ENCODE measurements at places on chromosomes 7 and 10.

- DNase-seq = no peak
Observed at GRCh38 chr10:18158773-18159265, 18.6 kb downstream of the CACNB2 start.

GRCh38 chr7:27130540-27131389, at the start of gene HOXA4:
HOXA4 (minus strand) TSS chr7:27130757; CDS start chr7:27130733, 24 bp downstream.
- DNase-seq = no peak

DNA sequence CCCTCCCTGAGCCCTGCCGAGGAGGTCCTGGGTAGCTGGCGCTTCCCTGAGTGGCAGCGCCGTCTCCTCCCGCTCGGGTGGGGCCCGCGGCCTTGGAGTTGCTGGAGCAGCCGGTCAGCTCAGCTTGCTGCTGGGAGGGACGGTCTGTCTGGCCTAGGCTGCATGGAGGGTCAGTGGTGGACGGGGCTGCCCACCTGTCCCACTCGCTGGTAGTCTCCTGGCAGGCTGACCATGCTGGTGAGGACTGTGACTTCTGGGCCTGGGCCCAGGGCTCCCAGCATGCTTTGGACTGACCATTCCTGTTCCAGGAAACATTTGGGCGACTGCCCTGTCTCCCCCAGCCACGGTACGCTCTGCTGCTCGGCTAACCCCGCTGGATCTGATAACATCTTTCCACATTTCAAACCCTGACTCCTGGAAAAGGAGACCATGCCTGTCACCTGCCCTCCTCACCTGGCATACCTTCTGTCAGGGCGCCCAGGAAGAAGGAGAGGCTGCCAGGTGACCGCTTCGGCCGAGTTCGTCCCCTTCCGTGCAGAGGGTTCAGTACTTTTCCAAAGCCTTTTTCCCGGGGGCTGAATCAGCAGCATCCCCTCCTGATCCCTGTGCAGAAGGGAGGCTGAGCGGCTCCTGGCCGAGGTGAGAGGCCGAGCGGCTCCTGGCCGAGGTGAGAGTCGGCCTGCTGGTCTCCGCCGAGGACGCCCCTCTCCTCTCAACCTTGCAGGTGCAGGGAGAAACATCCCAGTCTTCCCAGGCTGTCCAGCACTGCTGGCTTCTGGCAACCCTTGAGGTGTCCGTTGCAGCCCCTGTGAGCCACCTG, 43.4 kb downstream of the FAM20C start:
- DNase-seq = no peak

DNA sequence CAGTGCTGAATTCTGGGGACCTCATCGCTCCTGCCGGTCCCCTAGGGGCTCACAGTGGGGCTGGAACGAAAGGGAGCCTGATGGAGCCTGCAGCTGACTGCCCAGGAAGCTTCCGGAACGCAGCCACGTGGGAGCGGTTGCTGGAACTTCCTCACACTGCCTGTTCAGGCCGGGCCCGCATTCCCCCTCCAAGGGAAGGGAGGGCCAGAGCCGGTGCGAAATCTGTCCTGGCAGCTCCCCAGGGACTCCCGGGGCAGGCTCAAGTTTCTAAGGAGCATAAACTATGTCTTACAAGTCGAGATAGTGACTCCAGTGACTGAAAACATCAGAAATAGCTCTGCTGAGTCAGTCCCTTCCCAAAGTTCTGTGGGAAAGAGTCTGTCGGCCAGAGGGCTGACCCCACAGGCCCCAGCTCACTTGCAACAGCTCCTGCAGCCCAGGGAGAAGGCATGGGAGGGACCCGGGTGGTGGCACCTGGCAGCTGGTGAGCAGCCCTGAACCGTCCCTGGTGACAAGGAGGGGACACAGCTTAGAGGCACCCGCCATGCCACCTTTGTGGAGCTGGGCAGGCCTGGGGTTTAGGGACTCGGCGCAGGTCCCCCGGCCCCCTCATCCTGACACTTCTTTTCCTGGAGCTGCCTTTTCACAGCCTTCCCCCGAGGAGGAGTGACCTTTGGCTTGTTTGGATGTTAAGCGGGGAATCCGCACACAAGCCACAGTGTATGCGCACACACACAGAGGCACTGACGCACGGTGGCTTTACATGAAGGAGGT, 47.6 kb downstream of the PDGFA start:
- peak; percentile 99 for DNase-seq

DNA sequence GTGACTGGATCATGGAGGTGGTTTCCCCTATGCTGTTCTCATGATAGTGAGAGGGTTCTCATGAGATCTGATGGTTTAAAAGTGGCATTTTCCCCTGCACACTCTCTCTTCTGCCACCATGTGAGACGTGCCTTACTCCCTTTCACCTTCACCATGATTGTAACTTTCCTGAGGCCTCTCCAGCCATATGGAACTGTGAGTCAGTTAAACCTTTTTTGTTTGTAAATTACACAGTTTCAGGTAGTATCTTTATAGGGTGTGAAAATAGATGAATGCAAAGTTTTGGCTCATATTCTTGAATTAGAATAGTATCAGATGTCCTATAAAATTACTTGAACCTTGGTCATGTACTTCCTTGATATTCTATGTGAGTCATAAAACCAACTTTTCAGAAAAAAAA, 252.1 kb upstream of the TMEM229A start:
- DNase-seq = no peak

- DNase-seq = no peak
Observed at GRCh38 chr7:151833691-151834090, 43.2 kb downstream of the PRKAG2 start.

GRCh38 chr7:144835155-144835611, 670 bp downstream of the TPK1 start:
- DNase-seq = peak; percentile 48

- no peak for DNase-seq
Observed at GRCh38 chr7:20220293-20220761, 3.1 kb upstream of the MACC1 start.

DNA sequence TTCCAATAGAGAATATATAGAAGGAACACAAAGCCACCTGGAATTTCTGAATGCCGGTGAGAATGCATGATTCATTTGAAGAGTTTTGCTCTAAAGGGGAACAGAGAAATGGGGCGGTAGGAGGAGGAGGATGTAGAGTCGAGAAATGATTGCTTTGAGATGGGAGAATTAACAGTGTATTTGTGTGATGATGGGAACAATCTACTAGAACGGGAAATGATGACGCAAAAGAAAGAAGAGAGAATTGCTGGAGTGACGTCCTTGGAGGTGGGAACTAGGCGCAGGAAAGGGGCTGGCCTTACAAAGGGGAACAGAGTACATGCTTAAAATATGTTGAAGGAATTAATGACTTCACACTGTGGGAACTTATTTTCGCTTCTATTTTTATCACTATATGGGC, 188.1 kb downstream of the SDHAF3 start:
- DNase-seq = no peak

DNA sequence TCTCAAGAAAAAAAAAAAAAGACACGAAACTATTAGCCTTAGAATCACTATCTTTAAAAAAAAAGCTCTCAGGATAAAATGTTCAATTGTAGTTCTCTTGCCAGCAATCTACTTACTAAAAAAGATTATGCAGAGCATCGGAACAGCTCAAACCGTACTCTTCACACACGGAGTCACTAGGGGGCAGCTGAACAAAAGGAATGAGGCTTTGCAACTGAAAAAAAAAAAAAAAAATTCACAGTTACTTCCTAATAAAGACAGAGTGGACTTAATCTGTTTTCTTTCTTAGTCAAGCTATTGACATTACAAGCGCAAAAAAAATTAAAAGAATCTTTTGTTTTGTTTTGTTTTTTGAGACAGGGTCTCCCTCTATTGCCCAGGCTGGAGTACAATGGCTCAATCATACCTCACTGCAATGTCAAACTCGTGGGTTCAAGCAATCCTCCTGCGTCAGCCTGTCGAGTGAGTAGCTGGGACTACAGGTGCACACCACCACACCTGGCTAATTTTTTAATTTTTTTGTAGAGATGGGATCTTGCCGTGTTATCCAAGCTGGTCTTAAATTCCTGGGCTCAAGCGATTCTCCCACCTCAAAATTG, 11.5 kb downstream of the PMS2 start:
- DNase-seq = peak; percentile 43

GRCh38 chr10:11083051-11083450, 65.4 kb downstream of the CELF2 start:
- DNase-seq = no peak

DNA sequence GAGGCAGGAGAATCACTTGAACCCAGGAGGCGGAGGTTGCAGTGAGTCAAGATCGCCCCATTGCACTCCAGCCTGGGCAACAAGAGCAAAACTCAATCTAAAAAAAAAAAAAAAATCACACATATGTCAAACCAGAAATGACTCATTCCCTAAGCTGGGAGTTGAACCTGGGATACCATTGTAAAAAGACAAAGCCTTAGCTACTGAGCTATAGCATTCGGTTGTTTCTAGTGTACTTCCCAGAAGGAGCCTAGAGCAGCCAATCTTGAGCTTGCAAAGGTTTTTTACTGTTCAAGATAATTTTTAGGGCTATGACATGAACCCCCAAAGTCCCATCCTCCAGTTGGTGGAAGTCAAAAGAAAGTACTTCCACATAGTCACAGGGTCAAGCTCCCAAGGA, 87.9 kb downstream of the ZNF467 start:
- no peak for DNase-seq

DNA sequence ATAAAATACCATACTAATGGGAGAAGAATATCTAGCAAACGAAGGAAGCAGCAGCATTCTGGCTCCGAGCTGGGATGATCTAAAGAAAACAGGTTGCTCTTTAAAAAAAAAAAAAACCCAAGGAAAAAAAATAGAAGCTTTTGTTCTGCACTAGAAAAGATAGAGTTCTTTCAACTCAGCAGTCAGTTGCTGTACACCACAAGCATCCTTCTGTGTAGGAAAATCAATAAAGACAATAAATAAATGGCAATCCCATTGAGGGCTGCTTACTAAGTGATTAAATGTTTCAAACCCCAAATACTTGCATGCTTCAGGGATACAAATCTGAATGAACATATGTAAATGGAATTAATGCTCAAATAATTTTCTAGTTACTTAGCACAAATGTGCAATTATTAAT, 207.1 kb downstream of the TEX36 start:
- DNase-seq = no peak

- no peak for DNase-seq
Observed at GRCh38 chr7:32214913-32215312, 144.7 kb upstream of the PDE1C start.

GRCh38 chr7:68699090-68699711, 899.1 kb upstream of the AUTS2 start:
- DNase-seq = peak; percentile 72

GRCh38 chr10:34731213-34731612, 83.9 kb downstream of the PARD3 start:
- DNase-seq = no peak

- DNase-seq = no peak
Observed at GRCh38 chr7:144390481-144390880, 13.0 kb downstream of the NOBOX start.

GRCh38 chr7:134737566-134738345, 41.7 kb upstream of the CALD1 start:
- DNase-seq = peak; percentile 93

DNA sequence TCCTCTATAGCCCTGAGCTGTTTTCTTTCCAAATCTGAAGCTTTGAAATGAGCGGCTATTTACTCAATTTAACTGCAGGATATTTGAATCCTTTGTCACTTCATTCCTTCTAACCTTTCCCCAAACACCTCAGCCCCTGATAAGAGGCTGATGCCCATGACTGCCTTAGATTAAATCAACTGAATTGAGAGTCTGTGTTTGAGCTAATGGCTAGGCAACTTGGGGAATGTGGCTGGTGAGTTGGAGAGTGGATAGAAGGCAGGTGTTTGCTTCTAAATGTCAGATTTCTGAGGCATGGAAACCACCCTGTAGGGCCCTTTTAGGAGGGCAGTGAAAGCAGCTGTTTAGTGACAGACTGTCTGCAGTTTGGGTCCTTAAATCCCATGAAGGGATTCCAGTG, 759.9 kb downstream of the LRMDA start:
- DNase-seq = no peak

DNA sequence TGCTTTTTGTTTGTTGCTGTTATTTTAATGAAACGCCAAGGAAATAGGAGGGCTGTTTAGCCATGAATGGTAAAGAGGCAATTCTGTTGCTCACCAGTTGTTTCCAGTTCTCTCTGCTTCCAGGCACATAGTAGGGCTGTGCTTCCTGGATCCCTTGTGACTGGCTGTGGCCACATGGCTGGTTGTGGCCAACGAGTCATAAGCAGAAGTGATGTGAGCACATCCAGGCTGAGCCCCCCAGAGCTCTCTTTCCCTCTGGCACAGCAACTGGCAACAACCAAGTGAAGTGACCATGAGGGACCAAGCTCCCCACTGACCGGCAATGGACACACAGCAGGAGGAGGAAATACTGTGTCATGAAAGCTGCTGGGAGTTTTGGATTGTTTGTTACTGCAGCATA, 10.3 kb downstream of the GRID1 start:
- no peak for DNase-seq

- no peak for DNase-seq
Observed at GRCh38 chr10:123250640-123251039, 96.4 kb downstream of the BUB3 start.

DNA sequence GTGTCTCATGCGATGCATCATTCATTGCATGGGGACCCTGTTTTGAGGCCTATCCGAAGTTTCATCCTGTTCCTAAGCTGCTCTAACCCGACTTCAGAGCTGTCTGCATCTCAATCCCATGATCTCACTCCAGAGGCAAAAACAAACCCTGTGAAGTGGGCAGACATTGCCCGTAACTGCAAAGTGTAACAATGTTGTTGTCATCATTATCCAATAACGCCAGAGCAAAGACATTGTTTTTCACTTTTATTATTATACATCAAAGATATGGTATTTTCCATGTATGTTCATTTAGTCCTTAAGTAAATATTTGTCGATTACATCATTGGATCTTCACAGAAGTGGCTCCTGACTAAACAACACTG, 246.7 kb downstream of the KLF6 start:
- DNase-seq = peak; percentile 46

- peak; percentile 44 for DNase-seq
Observed at GRCh38 chr7:94223375-94224084, 171.2 kb upstream of the COL1A2 start.

- DNase-seq = no peak
Observed at GRCh38 chr10:133366130-133366478, 7.0 kb downstream of the ECHS1 start.

GRCh38 chr10:93346694-93347093, 135.4 kb downstream of the MYOF start:
- no peak for DNase-seq

GRCh38 chr7:112147793-112148361, 58.3 kb downstream of the DOCK4 start:
- no peak for DNase-seq

- no peak for DNase-seq
Observed at GRCh38 chr7:66205741-66206090, 582 bp downstream of the TPST1 start.

DNA sequence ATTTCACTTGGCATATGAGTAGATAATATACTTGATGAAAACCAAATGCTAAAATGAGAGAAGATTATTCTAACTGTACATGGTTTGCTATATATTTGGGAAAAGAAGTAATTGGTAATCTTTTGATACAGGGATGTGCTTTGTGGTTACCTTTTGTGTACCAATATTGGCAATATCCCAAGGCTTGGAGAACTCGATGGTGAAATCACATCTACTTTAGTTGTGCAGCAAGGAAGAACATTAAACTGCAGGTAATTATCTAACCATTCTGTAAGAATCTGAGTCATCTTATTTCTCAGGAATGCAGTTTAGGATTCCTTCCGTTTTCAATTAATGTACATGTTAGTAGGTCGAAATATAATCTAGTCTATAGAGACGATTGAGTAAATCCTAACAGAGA, 64.1 kb downstream of the SRI start:
- no peak for DNase-seq
